Smooth muscle cell of bladder (primary cell): ENCODE measurements at places on chromosomes 5 and 9. TPM values are rescaled to one million over a fixed set of nuclear protein-coding genes. Genes with fewer than 3 reads are reported as not detected.

DAP gene
- 27.0 and 29.2 TPM in 2 replicates for total RNA-seq

TXNDC8 gene
- not detected in 2 replicates for total RNA-seq

TOR2A gene
- 2.6 and 2.7 TPM in 2 replicates for total RNA-seq

GABRA1 gene
- total RNA-seq = not detected in 2 replicates

LMX1B gene
- total RNA-seq = not detected in 2 replicates

MELK gene
- total RNA-seq = 5.0 and 6.0 TPM in 2 replicates

EIF4E1B gene
- total RNA-seq = not detected in 2 replicates

IRX2 gene
- total RNA-seq = not detected in 2 replicates

PDE6A gene
- total RNA-seq = under 0.01 TPM in 1 of 2 replicates, not detected in the other
